IMR-90 (cell line): ENCODE measurements at places on chromosomes 4 and X.

- DNase-seq, result no peak
These were observed 56.1 kb downstream of the KDR start for GRCh38 chr4:55069248-55069647.

GRCh38 chr4:171875291-171875690 lies 62.1 kb downstream of the GALNTL6 start:
- DNase-seq, result no peak

DNA sequence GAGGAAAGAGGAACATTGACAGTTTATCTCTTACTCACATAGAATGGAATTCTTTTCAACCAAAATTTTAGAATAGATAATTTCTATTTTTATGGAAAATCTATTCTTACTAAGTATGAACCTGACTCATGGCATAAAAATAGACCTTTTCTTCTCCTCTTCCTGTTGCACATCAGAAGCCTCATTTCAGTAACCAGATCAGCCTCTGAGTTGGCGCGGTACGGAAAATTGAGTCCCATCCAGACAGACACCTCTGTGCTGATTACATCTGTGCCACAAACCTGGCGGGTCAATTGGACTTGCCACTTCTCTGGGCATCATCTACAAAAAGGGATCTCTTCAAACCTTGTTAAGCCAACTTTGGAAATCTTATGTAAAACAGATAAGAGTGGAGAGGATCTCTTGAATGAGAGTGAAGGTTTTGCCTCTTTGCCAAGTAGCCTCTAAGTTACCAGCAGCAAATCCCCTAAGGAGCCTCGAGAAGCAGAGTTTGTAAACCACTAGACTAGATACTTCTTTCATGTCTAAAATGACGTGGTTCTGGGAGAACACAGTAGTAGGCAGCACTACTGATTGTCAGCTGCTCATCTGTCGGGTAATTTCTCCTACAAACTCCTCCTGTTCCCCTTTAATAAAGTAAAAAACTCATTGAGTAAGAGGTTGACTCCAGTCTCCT lies 37.4 kb downstream of the TENM3 start:
- DNase-seq, result peak; percentile 78

GRCh38 chr4:114223580-114223979 lies 244.1 kb upstream of the ARSJ start:
- no peak for DNase-seq

DNA sequence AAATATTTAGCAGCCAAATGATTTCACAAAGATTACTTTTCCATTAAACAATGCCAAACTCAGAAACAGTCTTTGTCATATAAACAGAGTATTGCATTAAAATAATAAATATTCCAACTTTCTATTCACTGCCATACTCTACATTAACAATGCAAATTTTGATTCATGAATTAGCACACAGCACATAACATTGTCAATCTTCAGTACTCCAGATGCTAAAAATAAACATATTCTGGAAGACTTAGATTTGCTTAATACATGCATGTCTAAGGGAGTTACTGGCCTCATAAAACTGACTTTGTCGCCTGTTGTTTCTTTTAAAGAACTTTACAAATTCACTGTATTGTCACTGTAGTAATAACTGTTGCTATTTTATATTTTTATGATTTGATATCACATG lies 131.6 kb downstream of the TMEM144 start:
- DNase-seq, result no peak

DNA sequence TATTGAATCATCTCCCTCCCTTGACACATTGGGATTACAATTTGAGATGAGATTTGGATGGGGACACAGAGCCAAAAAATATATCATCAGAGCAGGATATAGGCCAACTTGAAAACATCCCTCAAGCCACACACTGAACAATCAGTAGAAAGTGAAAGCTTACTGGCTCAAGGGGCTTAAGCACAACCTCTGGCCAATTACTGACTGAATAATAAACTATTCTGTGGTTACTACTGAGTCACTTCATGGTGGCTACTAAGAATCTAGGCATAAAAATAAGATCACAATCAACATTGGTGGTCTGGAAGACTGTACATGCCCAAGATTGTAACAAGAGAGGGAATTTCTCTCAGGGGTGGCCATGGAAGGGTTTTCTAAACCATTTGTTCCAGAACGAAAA lies 27.4 kb upstream of the GPR174 start:
- DNase-seq, result no peak

DNA sequence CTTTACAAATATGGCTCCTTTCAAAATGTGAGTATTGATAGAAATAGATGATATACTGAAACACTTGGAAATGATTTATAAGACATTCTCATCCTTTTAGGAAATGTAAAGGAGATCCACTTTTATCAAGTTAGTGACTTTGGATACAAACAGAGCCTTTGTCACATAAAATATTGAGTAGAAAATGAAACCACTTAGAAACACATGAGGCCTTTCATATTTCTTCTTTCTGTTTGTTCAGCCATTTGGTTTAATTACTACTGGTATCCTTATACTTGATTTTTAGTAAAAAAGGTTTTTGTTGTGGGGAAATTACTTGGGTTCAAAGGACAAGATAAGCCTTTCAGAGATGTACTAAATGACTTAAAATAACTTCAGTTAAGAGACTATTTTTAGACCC lies 4.1 kb downstream of the STOX2 start:
- no peak for DNase-seq

DNA sequence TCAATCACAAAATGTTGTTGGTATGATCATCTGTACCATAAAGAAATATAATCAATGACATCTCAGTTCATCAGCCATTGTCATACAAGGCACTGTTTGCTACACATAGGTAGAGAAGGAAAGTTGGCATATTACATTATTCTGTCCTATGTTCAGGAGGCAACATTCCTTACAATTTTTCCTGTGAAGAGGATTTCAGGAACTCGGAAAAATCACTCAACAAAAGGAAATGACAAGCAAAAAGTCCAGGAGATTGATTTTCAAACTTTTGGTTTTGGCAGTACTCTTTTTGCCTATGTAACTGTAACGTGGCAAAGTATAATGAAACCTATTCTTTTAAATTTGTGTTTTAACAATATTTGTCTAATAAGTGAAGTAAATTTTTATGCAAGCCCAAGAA lies 131.3 kb downstream of the MAB21L2 start:
- no peak for DNase-seq

DNA sequence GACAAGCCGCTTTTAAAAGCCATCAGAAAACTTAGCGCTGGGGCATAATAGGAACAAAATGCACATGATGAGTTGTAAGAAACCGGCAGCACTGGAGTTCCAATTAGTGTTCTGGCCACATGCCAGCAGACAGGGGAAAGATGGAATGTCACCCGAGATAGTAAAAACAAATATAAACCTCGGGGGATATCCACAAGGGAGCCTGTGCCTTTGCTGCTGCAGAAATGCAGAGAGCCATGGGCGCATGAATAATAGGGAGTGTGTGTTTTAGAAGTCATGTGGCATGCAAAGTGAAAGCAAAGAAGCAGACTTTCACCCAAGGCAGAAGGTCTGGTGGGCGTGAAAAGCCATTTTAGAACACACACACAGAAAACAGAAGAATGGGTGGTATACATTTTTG lies 19.1 kb downstream of the GPRASP3 start:
- DNase-seq, result peak; percentile 7

GRCh38 chr4:17523662-17524061 lies 8.7 kb downstream of the CLRN2 start:
- no peak for DNase-seq

DNA sequence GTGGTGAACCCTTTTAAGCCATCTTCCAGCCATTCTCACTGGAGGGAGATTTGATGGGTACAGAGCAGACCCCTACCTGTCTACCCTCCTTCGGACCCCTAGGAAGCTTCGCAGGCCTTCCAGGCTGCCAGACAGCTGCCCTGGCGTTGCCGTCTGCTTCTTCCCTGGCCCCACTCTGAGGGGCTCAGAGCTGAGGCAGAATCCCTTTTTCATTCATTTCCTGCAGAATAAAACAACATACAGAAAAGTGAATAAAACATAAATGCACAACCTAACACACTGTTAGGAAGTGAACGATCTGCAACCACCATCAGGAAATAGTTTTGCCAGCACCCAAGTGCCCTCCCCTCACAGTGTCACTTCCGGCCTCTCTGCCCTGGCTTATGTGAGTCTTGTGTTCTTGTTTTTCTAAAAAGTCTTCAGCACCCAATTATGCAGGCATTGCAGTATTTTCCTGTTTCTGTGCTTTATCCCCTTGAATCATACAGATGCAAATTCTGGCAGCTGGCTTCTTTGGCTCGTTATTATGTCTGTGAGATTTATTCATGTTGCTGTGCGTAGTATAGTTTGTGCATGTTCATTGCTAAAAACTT lies 5.6 kb upstream of the ADD1 start:
- peak; percentile 39 for DNase-seq

GRCh38 chr4:836750-837301 lies 10.9 kb upstream of the CPLX1 start:
- no peak for DNase-seq

DNA sequence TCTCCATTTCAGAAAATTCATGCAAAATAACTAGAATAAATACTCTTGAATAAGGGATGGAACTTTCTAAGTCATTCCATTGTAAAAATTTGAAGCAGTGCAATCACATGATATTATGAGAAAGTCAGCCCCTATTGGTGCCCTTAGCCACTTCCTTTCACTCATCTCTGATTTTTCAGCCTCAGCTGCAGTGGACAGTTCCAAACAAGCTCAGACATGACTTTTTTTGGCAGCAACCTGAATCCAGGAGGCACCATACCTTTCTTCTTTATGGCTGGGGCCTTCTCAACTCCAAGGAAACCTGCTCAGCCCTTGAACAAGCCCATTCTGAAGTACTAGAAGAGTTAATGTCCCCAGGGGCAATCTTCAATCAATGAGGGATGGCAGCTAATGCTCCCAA lies 40.5 kb downstream of the MAPK10 start:
- DNase-seq, result no peak

DNA sequence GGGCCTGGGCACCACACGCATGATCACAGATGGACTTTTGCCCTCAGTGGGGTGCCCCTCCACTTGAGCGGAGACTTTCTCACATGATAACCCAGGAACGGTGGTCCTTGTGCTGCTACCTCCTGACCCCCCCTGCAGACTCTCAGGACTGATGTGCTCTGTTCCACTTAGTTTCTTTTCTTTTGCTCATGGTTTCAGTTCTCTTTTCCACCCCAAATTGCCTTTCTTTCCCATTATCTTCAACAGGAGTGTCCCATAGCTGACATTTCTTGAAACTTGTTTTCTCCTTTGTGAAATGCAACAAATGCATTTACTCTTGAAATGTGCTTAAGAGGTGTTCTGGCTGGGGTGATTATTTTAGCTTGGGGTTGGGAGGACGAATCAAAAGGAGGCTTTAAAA lies 9.0 kb downstream of the MPC1L start:
- DNase-seq, result no peak

DNA sequence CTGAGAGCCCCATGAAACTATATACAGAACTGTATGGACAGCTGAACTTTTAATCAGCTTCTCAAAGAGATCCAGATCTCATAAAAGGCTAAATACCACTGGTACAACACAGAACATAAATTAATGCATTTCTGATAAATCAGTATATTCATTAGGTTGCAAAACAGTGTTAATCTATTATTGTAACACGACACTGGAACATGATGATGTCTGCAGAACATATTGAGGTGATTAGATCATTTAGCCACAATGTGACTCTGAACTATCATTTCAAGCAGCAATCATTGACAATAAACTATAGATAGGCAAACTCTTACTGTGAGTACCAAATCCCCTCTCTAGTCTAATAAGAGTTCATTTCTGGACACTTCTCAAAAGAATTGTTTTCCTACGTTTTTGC lies 50.3 kb downstream of the GASK1B start:
- DNase-seq, result peak; percentile 55

GRCh38 chrX:103157496-103158316 lies 57.2 kb upstream of the BEX4 start:
- DNase-seq, result peak; percentile 27

DNA sequence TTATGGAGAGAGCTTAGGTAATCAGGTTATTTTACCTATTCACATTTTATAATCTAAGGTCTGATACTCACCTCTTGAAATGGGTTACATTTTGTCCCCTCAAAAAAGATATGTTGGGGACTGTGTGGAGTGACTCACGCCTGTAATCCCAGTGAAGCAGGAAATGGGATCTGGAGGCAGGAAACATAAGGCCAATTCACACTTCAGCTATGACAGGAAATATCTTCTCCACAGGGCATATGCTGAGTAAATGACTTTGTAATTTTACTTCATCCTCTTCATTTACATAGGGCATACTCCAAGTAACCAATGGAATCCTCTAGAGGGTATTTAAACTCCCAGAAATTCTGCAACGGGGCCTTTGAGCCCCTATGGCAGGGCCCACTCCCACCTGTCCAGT lies 54.8 kb upstream of the ZMAT1 start:
- no peak for DNase-seq

DNA sequence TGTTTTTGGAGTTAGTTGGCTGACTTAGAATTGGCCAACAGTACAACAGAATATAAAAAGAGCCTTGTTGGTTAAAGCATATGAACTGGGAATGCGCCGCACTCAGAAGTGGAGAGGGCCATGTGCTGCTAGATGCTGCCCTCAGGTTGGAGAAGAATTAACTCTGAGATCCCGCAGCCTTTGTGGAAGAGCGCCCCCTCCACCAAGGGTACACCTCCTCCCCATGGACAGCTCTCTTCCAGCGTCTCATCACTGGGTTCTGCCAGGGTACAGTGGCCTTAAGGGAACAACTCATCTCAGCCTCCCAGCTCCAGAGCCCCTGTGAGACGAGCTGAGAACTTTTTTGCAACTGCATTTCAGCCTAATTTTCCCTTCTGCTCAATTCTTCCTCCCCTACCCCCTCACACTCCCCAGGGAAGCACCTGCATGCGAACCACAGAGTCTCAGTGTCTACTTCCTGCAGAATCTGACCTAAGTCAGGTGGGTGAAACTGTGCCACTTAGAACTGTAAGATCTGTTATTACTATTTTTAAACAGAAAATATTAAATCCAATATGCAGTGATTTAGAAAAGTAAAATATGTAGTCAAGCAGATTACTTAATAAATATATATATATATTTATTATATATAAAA lies 380.6 kb downstream of the RAB28 start:
- no peak for DNase-seq

- no peak for DNase-seq
These were observed 72.4 kb downstream of the PCDH7 start for GRCh38 chr4:30792601-30793000.

DNA sequence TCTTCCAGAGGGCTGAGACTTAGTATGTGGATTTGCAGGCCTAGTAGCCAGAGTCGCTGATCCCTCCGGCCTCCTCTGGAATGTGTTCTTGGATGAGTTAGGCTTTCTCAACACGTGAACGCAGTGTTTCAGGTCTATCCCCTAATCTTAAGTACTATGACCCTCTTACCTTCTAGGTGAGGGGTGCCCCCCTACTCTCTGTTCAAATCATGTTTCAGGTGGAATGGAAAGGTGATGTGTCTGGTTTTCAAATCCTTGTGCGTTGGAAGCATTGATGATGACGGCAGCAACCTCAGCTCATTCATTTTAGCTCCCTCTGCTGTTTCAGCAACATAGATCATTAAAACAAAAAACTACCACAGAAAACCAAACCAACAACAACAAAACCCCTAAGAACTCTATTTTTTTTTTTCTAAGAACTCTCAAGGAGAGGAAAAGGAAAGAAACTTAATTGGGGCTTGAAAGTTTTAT lies 56.4 kb downstream of the RWDD4 start:
- DNase-seq, result peak; percentile 33
